ENCODE measurements at places on chromosomes 4 and X.

GRCh38 chrX:22012931-22013330 lies 19.2 kb upstream of the PHEX start:
- no peak for DNase-seq
- H3K36me3 ChIP-seq: peaks cover 14% of the 10 kb centered on the region
- no peak overlapping the region for H3K4me3 ChIP-seq
- peaks cover 4% of the 10 kb centered on the region for H3K4me1 ChIP-seq

GRCh38 chr4:183105092-183105491 lies 6.0 kb downstream of the WWC2 start:
- H3K36me3 ChIP-seq: peaks cover 6% of the 10 kb centered on the region
- no peak for DNase-seq
- no peak overlapping the region for H3K4me3 ChIP-seq
- no peaks in the 10 kb centered on the region for H3K27me3 ChIP-seq
- no peak overlapping the region for H3K27ac ChIP-seq

DNA sequence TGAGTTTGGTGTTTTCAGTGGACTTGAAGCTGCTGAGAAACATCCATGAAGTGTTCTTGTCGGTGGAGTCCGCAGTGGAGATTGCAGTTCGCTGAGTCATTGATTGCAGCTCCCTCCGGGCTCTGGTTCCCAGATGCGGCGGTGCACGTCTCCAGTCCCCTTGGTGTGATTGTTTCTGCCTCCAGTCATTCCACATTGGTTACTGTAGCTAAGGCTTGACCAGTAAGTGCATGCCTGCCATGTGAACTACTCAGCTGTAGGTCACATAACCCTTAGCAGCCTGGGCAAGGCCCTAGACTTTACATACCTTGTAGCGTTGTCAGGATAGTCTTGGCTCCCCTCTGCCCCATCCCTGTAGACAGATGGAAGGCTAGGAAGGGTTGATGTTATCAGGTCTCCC lies 53.8 kb upstream of the CLCN4 start:
- H3K4me3 ChIP-seq: no peak overlapping the region
- DNase-seq: no peak
- H3K27me3 ChIP-seq: no peaks in the 10 kb centered on the region

GRCh38 chr4:11505221-11505971 lies 76.7 kb upstream of the HS3ST1 start:
- no peaks in the 10 kb centered on the region for H3K27me3 ChIP-seq
- H3K27ac ChIP-seq: no peak overlapping the region
- H3K36me3 ChIP-seq: no peaks in the 10 kb centered on the region
- DNase-seq: no peak
- H3K4me1 ChIP-seq: peaks cover 19% of the 10 kb centered on the region
- H3K4me3 ChIP-seq: no peak overlapping the region

GRCh38 chr4:3385711-3386420 lies 55.9 kb upstream of the HGFAC start:
- peaks cover 7% of the 10 kb centered on the region for H3K36me3 ChIP-seq
- DNase-seq: no peak
- H3K4me3 ChIP-seq: peak overlapping the region; percentile 40
- peak overlapping the region; percentile 92 for H3K27ac ChIP-seq
- H3K27me3 ChIP-seq: no peaks in the 10 kb centered on the region

Data from mesothelial cell of epicardium (in vitro differentiated cells).